ENCODE measurements at places on chromosomes 4 and X.

DNA sequence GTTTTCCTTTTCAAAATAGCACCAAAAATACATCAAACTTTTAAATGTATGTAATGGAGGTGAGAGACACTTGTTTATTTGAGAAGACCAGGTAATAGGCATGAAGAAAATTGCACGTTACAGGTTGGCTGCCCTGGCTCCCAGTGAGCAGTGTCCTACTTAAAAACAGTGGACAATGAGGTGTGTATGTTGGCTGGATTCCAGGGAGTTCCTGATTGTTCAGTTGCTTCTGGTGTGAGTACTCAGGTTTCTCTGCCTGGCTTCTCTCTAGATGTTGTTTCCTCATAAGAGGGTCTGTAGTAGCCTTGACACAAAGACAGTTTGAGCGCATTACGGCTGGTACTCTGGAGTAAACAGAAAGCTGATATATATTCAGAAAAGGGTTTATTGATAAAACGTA, 29.4 kb downstream of the SNX25 start:
- no peak for DNase-seq

GRCh38 chrX:151505796-151506195, 57.7 kb upstream of the PASD1 start:
- no peak for DNase-seq

DNA sequence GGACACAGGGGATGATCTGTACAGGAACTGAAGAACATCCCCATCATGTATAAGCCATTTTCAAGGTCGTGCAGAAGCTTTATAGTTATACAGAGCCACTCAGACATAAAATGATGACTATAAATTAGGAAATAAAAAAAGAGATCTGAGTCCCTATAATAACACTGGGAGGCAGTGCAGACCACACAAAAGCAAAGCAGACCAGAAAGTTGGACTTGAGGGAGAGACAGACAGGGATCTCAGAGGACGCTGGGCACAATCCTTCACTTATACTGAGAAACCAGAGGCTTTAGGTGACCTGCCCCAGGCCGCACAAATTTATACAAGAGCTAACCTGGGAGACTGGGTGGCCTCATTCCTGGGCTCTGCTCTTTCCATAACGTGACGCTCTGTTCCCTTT, 70.5 kb downstream of the HADH start:
- no peak for DNase-seq

- DNase-seq: no peak
Observed at GRCh38 chr4:67899096-67899495, 15.3 kb upstream of the TMPRSS11D start.

DNA sequence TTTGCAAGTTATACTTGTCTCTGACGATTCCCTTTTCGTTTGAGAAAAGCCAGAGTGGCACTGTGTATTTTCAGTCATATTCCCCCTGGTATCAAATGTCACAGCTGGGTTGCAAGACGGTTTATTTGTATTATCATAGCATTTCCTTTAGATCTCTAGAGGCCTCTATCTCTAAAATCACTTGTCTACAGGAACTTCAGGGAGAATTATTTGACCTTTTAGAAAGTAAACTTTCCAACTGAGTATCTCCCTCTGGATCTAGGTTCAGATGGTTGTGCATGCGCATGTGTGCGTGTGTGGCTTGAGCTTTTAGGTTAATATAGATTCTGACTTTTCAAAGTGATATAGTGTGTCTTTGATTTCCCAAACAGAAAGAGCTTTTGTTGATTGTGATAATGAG, 15.1 kb upstream of the TAB3 start:
- no peak for DNase-seq

DNA sequence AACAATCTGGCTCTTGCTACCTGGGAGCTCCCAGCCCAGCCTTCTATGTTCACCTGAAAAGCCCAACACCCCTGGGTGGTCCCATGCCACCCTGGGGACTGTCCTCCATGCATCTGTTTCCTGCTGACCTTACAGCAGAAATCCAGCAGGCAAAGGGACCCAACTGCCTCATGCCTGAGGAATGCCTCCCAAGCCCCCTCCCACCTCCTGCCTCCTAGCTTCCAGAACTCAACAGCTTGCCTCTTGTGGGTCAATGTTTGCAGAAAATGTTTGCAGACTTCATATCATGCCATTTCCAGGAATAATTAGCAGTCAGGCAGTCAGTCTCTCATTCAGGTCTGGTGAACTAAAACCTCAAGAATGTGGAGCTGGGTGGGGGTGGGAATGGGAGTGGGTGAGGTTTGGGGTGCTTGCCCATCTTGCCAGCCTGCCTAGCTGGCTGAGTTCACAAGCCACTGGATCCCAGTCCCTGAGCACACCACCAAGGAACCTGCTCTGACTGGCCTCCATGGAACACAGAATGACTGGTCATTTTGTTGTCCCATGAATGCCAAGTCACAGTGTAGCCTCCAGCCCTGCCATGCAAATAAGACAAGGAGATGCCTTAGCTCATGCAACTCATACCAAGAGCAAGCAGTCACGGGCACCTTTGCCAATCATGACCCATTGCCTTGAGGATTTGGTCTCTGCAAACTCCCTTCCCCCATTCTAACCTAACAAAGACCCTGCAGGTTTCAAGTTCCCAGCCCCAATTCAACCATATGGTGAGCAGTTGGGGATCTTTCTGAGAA, 12.1 kb upstream of the PLAC1 start:
- DNase-seq: peak; percentile 73

- no peak for DNase-seq
Observed at GRCh38 chrX:5829060-5829459, 399.6 kb downstream of the NLGN4X start.

- no peak for DNase-seq
Observed at GRCh38 chrX:43666311-43666912, 10.3 kb downstream of the MAOA start.

DNA sequence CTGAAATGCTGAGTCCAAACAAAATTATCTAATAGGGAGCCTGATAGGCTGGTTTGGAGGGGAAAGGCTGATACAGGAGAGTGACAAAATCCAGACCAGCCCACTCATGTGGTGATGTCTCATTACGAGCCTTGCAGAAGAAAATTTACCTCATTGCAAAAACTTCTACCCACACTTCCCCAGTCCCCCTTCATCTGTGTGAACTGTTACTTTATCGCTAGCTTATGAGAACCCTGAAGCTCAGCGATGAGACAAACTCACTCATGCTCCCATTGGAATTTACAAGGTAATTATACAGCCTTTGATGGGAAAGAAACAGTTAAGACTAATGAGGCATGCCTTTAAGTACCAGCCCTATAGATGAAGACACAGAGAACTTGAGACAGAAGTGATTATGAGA, 76.1 kb downstream of the ARHGAP6 start:
- no peak for DNase-seq

GRCh38 chrX:112011376-112011775, 71.2 kb downstream of the TRPC5 start:
- no peak for DNase-seq
